ENCODE measurements at places on chromosomes 12 and 14. TPM values are rescaled to one million over a fixed set of nuclear protein-coding genes. Genes with fewer than 3 reads are reported as not detected.

ISM2 gene
- total RNA-seq: not detected

PIK3C2G gene
- total RNA-seq: not detected

WNT1 gene
- not detected for total RNA-seq

SLC25A3 gene
- 927 TPM for total RNA-seq

FAIM2 gene
- not detected for total RNA-seq

FOXG1 gene
- total RNA-seq: not detected

TAS2R8 gene
- total RNA-seq: not detected

TAS2R7 gene
- not detected for total RNA-seq

CLEC2A gene
- total RNA-seq: not detected

PPP1R1A gene
- total RNA-seq: 0.61 TPM

OAS3 gene
- total RNA-seq: 29.5 TPM

DDN gene
- total RNA-seq: 8.1 TPM

DNA sequence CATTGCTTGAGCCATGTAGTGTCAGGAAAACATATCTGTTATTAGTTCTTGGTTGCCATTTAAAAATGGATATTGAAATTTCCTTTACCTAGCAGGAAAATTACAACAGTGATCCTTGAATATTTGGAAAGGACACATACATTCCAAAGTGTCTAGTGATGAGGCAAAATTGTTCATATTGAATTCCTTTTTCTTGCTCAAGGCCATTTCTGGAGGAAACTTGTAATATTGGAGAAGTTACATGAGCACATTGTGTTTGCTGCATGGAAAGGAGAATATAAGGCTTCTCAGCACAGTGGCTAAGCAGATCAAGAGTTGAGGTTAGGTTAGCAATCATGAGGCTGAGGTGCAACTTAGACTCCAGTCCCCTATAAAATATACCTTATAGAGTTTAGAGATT, 121.9 kb downstream of the PDE3A start:
- no peaks in the 10 kb centered on the region for H3K36me3 ChIP-seq
- DNase-seq: no peak
- H3K27ac ChIP-seq: no peak overlapping the region
- H3K4me1 ChIP-seq: peaks cover 6% of the 10 kb centered on the region
- H3K27me3 ChIP-seq: no peaks in the 10 kb centered on the region

- H3K27me3 ChIP-seq: peaks cover 8% of the 10 kb centered on the region
- no peaks in the 10 kb centered on the region for H3K36me3 ChIP-seq
- H3K4me3 ChIP-seq: peak overlapping the region; percentile 29
- peak overlapping the region; percentile 11 for H3K27ac ChIP-seq
Observed at GRCh38 chr12:53696285-53696654, 20.4 kb upstream of the ATP5MC2 start.

- H3K4me1 ChIP-seq: no peaks in the 10 kb centered on the region
- no peaks in the 10 kb centered on the region for H3K27me3 ChIP-seq
- no peak for DNase-seq
- H3K27ac ChIP-seq: no peak overlapping the region
- H3K4me3 ChIP-seq: no peak overlapping the region
- no peaks in the 10 kb centered on the region for H3K36me3 ChIP-seq
Observed at GRCh38 chr14:76256545-76256944, 104.8 kb downstream of the GPATCH2L start.

- no peak overlapping the region for H3K27ac ChIP-seq
- H3K27me3 ChIP-seq: no peaks in the 10 kb centered on the region
- H3K4me3 ChIP-seq: no peak overlapping the region
- DNase-seq: no peak
- H3K36me3 ChIP-seq: no peaks in the 10 kb centered on the region
- no peaks in the 10 kb centered on the region for H3K4me1 ChIP-seq
Observed at GRCh38 chr12:90991952-90992465, 12.8 kb downstream of the EPYC start.

DNA sequence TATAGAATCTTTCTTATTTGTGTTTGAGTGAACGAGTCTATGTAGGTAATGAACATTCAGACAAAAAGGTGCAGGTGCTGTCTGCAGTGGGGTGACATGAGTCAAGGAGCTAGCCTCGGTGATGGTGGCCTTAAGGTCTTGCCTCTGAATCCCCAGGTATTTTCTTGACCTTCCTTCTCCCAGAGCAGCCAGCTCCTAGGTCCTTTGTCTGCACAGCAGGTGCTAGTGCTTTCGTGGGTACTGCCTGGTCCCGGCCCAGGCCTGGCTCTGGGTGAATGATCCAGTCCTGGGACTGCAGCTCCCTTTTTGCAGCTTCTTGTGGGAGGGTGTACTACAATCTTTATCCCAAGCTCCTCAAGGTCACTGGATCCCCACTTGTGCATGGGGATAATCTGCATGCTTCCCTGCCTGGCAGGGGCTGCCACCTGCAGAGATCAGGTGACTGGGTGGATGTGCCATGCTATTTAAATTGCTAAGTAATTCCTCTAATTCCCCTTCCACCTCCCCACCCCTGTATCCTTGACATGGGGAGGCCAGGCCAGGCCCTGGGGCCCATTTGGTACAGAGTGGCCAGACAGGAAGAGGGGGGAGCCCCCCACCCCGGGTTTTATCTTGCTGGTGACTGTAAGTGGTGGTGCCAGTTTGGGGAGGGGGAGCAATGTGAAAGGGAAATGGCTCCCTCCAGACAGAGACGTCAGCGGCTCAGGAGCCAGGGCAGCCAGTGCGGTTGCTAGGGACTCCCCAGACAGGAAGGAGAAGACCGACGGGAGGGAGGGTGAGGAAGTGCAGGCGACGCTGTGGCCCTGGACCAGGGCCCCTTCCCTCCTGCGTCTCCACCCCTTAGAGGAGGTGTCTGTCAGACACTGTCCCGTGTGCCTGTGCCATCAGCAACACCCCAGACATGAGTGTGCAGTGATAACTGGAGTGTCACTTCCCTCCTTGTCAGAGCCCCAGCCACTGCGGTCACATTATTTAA, 6.7 kb downstream of the VASH1 start:
- no peaks in the 10 kb centered on the region for H3K27me3 ChIP-seq
- H3K4me1 ChIP-seq: peaks cover 5% of the 10 kb centered on the region
- DNase-seq: no peak
- H3K27ac ChIP-seq: no peak overlapping the region
- no peaks in the 10 kb centered on the region for H3K36me3 ChIP-seq

DNA sequence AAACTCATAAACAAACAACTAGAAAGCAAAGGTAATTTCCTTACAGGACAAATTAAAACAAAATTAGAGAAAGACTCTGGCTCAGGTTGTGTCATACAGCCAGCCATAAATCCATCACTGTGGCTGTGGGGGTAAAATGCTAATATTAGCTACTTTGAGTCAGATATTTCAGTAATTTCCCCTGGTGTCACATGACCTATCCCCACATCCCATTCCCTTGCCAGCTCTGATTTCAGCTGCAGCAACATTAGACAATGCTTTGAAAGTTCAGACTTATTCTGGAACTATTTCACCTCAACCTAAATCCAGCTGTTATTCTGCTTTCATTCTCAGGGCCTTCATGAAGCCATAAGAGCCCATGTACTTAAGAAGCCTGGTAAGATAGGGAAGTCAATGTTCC, 55.3 kb downstream of the RPL10L start:
- H3K27me3 ChIP-seq: no peaks in the 10 kb centered on the region
- H3K4me3 ChIP-seq: no peak overlapping the region
- H3K4me1 ChIP-seq: no peaks in the 10 kb centered on the region
- DNase-seq: no peak
- no peaks in the 10 kb centered on the region for H3K36me3 ChIP-seq

DNA sequence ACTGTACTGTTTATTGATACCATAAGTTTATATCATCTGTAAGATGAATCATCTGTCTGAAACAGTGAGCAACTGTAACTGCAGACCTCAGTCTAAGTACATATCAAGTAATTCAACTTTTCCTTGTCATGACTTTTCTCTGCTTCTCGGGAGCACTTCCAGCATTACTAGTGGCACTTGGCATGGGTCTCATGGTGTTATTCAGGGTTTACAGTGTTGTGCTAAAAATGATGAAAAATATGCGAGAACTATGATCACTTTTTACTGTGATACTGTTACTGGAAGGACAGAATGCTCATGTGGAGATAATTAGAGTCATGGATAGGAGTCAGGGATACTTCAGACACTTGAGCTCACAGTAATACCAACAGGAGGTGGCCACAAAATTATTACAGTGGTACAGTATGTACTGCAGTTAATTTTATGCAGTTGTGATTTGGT, 8.3 kb downstream of the KTN1 start:
- H3K4me3 ChIP-seq: no peak overlapping the region
- no peaks in the 10 kb centered on the region for H3K27me3 ChIP-seq
- H3K27ac ChIP-seq: no peak overlapping the region
- peaks cover 51% of the 10 kb centered on the region for H3K4me1 ChIP-seq
- no peaks in the 10 kb centered on the region for H3K36me3 ChIP-seq

DNA sequence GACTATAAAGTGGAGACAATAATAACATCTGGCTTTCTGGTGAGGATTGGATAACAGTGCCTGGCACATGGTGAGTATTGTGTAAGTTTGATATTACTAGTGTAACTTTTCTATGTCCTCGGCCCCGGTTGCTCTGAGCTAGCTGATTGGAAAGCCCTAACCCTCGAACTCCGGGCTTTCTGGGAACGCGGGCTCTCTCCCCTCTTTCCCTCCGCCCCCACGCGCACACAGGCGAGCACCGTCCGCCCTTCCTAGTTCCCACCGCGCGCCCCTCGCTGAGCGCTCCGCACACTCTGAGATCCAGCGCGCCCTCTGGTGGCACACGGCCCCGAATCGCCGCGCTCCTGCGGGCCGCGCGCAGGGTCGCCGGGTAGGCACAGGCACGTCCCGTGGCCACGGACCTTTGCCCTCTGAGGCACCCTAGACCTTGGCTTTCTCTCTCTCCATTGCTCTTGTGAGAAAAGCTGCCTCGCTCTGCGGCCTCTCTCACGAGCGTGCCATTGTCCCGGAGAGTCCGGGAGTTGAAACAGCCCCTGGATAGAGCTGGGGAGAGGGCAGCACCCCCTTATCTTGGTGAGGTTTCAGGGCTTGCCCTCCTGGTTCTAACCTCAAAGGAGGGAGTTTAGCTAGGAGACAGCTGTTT, 23.2 kb upstream of the ESRRB start:
- DNase-seq: no peak
- H3K4me3 ChIP-seq: no peak overlapping the region
- H3K4me1 ChIP-seq: peaks cover 11% of the 10 kb centered on the region
- no peaks in the 10 kb centered on the region for H3K36me3 ChIP-seq

DNA sequence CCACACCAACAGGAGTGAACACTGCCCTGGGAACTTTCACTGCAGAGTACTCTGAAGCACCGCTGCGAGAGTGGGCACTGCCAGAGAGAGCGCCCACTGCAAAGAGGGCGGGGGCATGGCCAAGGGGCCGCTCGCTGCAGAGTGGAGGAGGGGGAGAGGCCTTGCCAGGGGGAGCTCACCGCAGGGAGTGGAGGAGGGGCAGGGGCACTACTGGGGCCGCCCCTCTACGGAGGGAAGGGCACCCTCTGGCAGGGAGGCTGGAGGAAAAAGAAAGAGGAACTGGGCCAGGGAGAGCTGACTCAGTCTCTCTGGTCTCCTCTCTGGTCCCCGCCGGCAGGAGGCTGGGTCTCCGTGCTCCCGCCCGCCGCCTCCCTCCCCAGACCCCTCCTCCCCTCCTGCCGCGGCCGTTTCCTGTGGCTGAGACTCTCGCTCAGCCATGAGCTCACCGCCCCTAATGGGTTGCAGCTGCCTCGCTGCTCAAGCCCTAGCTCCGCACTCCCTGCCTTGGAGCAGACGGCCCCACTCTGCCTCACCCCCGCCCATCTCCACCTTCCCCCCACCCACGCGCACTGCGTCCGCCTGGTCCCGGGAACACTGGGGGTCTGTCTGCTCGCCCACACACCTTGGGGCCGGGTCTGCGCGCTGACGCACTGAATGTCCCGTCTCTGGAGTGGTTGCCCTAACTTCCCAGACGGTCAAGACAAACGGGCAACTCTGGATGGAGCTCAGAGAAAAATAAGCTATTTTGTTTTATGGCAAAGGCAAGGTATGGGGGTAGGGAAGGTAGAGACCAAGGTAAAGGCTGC, 1.3 kb downstream of the ARHGEF40 start:
- peak overlapping the region; percentile 74 for H3K4me3 ChIP-seq
- DNase-seq: no peak
- no peak overlapping the region for H3K27ac ChIP-seq
- H3K36me3 ChIP-seq: no peaks in the 10 kb centered on the region
- peaks cover 28% of the 10 kb centered on the region for H3K4me1 ChIP-seq

DNA sequence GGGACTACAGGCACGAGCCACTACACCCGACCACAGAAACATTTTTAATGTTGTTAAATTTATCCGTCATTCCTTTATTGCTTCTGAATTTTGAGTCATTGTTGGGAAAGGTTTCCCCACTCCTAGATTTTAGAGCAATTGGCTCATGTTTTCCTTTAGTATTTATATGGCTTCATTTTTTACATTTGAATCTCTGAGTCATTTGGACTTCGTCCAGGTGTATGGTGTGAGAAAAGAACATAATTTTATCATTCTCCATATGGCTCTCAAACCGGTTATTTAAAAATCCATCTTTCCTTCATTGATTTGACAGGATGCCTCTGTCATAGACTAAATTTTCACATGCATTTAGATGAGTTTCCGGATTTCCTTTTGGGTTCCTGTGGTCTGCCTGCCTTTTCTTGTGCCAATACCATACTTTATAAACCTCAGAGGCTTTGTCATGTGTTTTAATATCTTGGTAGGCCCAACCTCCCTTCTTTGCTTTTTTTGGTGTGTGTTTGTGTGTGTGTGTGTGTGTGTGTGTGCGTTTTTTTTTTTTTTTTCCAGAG, 30.9 kb downstream of the LRTM2 start:
- DNase-seq: no peak
- H3K36me3 ChIP-seq: no peaks in the 10 kb centered on the region
- H3K4me3 ChIP-seq: no peak overlapping the region
- no peaks in the 10 kb centered on the region for H3K4me1 ChIP-seq
- no peaks in the 10 kb centered on the region for H3K27me3 ChIP-seq

DNA sequence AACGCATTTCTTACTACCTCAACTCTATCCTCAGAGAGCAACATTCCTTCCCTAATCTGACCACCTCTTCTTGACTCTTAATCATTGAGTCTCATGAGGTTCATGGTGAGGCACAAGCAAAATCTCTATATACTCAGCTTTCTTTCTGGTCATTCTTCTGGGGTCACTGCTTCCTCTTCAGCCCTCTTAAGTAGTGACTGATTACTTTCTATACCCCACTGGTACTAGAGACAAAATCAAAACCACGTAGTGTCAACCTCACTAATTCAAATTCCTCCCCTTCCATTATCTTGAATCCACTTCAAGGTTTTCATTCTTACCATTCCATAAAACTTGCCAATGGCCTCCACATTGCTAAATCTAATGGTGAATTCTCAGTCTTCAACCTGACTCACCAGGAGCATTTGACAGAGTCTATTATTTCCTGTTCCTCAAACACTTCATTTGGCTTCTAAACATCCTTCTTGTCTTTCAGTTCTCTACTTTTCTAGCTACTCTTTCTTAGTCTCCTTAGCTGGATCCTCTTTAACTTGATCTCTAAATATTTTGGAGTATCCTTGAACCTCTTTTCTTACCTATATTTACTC, 6.8 kb downstream of the WDHD1 start:
- DNase-seq: no peak
- peaks cover 22% of the 10 kb centered on the region for H3K36me3 ChIP-seq
- no peaks in the 10 kb centered on the region for H3K27me3 ChIP-seq
- no peaks in the 10 kb centered on the region for H3K4me1 ChIP-seq
- no peak overlapping the region for H3K4me3 ChIP-seq

- H3K4me3 ChIP-seq: peak overlapping the region; percentile 47
- H3K36me3 ChIP-seq: no peaks in the 10 kb centered on the region
- H3K27ac ChIP-seq: peak overlapping the region; percentile 90
Observed at GRCh38 chr14:53613404-53614253, 343.0 kb downstream of the BMP4 start.

- H3K36me3 ChIP-seq: no peaks in the 10 kb centered on the region
- H3K27ac ChIP-seq: no peak overlapping the region
- peaks cover 26% of the 10 kb centered on the region for H3K4me1 ChIP-seq
- no peaks in the 10 kb centered on the region for H3K27me3 ChIP-seq
- H3K4me3 ChIP-seq: no peak overlapping the region
- no peak for DNase-seq
Observed at GRCh38 chr12:132432721-132433577, 57.0 kb upstream of the FBRSL1 start.

All from HCT116 (cell line).